Stimulated activated CD8-positive, alpha-beta memory T cell treated with anti-CD3 and anti-CD28 coated beads, Interleukin-4, amount 100 ng/mL, for 4 hours (primary cell): ENCODE measurements at places on chromosomes 3 and 15.

DNA sequence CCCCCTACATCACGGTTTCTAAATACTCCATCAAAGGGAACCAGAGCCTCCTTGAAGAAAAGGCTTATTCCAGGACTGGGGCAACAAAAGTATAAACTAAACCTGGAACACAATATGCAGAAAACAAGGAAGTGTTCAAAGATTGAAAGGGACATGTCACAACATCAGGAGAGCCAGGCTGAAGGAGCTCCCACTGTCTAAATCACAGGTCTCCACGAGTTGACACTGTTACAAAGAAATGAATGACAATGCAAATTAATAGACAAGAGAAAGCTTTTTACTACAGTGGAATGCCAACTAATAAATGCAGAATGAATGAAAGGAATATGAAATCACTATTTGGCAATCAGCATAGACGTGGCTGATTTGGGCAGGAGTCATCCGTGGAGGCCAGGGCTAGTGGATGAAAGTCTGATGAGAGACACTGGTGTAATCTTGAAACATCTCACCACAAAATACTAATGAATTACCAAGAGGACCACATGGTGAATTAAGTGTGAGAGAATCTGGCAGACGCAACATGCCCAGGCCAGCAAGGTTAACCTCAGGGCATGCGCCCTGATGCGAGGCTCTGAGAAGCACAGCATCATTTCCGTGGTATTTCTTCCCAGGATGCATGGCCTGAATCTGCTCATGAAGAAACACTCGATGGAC lies 123.8 kb upstream of the TJP1 start:
- DNase-seq, result no peak

- DNase-seq, result no peak
Measured at GRCh38 chr15:51234176-51234927, 104.0 kb downstream of the CYP19A1 start.

DNA sequence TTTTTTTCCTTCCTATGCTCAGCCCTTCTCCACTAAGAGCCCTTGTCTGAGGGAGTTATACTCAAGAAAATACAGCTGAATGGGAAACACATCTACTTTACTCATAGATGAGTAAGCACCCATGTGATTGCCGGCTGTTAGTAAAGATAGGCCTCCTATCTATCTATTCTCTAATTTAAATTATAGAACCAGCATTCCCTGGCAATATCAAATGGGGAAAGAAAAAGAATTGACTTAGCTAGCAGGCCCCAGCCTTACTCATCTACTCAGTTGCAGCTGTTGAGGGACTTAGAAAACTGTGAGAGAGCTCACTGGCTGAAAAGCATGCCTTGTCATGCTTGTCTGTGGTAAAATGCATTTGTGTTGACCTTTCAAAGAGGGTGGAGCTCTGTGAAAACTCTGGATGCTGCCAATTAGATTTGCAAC lies 116.9 kb upstream of the LRRFIP2 start:
- DNase-seq, result no peak

- DNase-seq, result no peak
Measured at GRCh38 chr3:31312400-31312799, 220.3 kb upstream of the STT3B start.

DNA sequence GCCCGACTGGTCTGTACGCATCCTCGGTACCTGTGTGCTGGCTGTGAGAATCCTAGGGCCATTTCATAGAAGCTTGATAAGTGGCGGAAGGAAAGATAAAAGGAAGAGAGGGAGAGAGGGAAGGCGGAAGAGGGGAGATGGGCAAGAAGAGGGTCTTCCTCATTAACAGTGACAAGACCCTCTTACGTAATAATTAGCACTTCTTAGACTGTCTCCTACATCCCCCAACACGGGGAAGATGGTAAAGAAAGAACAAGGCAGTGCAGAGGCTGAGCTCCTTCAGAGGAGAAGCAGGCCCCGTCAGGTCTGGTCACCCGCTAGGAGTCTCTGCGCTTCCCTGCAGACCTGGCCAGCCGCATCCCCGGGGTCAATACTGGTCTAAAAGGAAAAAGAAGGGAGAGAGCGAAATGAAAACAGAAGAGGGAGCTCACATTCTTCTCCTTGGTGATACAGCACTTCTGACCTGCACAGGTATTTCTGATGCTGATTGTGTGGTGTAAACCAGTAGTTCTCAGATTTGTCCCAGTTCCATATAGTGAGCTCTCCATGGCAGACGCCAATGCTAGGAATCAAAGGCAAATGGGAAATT lies 19.0 kb upstream of the FAM240A start:
- DNase-seq, result no peak

DNA sequence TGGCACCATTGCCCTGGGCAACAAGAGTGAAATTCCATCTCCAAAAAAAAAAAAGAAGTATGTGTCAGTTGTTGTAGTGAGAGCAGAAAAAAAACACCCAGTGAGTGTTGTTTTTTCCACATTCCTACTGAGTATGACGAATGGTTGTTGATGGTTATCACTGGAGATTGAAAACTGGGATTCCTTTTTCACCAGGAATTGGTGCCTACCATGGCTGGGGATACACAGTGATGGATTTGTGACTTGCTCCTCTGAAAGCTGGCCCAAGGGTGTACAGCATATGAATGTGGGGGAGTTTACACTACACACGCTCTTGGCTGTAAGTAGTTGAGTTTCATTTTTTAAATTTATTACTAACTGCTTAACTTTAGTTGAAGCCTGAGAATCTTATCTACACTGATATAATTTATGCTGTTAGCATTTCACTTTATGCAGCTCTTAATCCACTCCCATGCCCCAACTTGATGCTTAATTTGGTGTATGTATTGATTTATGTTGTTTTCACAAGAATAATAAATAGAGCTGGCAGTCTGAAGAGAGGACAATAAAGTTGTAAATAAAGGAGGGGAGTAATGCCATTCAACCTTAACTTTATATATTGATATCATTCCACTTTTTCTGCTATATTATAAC lies 56.0 kb upstream of the MME start:
- no peak for DNase-seq

DNA sequence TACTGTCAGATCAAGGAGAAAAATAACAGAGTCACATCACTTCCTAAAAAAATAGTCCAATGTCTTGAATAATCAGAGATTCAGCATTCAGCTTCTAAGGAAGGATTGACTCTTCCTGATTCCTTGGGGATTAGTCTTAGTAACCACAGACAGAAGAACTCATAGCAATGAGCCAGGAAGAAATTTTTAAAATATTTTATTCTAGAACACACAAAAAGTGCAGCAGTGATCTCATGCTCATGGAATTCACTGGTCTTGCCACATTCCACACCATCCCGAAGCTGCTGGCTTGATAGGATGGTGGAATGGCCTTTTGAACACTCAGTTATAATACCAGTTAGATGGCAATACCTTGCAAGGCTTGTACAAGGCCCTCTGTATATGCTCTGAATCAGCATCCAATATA lies 43.0 kb upstream of the ABI3BP start:
- DNase-seq, result no peak

- no peak for DNase-seq
Measured at GRCh38 chr3:97793420-97794019, 28.3 kb upstream of the CRYBG3 start.

- DNase-seq, result no peak
Measured at GRCh38 chr3:132029182-132029902, 5.5 kb downstream of the CPNE4 start.

GRCh38 chr15:26945046-26945445 lies 25.9 kb upstream of the GABRG3 start:
- no peak for DNase-seq

DNA sequence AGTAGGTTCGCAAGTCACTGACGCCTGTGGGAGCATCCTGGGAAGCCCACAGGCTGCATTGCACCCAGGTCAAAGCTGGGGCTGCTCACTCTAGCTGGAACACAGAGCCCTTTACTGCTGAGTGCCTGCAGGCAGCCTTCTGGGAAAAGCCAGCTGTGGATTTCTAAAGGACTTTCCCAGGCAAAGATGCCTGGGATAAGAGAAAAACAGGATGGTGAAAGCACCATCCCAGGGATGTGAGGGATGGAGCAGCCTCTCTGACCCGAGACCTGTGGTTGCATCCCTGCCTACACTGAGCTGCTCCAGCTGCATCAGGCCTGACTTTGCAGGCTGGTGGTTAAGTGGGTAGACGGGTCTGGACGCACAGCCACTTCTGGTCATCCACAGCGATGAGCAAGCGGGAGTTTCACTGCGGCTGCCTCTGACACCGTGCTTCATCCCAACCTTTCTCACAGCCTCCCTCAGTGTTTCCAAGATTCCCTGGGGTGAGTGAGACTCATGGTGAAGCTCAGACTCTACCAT lies 52.5 kb upstream of the AMOTL2 start:
- no peak for DNase-seq

DNA sequence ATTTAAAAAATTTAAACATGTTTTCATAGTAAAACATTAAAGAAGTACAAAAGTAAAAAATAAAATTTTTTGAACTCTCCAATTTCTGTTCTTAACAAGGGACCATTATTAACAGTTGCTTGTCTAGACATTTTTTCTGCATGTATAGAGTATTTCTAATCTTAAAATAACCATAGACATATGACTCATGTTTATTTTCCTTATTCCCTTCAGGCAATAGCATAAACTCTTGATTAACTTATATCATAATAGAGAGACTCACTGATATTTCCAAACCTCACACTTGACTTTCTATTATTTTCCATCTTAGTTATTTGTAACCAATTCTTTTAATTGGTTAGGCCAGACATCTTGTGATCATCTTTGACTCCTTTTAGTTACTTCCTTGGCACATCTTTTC lies 325.6 kb upstream of the SOX14 start:
- DNase-seq, result no peak

DNA sequence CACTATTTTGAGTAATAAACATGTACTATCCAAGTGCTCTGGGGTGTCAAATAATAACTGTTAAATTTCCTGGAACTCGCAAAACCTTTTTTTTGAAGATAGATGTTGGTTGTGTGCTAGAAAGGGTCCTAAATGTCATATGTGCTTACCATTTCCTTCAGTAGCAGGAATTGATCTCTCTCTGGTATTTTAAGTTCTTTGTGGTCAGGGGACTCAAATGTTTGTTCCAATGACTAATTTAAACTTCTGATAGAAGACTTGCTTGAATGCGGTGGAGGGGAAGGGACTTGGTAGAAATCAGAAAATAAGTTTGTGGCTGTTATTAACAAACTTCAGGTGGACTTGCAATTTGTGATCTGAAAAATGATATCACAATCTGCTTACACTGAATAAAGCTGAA lies 26.8 kb downstream of the ARIH2 start:
- no peak for DNase-seq

- no peak for DNase-seq
Measured at GRCh38 chr3:71109977-71110285, 473.6 kb downstream of the FOXP1 start.

GRCh38 chr15:57345584-57345983 lies 30.7 kb upstream of the CGNL1 start:
- no peak for DNase-seq

GRCh38 chr3:50637945-50638344 lies 21.0 kb downstream of the MAPKAPK3 start:
- DNase-seq, result no peak

- no peak for DNase-seq
Measured at GRCh38 chr3:88132894-88133293, 16.9 kb upstream of the C3orf38 start.

GRCh38 chr15:101479342-101479845 lies 10.1 kb downstream of the PCSK6 start:
- DNase-seq, result no peak

DNA sequence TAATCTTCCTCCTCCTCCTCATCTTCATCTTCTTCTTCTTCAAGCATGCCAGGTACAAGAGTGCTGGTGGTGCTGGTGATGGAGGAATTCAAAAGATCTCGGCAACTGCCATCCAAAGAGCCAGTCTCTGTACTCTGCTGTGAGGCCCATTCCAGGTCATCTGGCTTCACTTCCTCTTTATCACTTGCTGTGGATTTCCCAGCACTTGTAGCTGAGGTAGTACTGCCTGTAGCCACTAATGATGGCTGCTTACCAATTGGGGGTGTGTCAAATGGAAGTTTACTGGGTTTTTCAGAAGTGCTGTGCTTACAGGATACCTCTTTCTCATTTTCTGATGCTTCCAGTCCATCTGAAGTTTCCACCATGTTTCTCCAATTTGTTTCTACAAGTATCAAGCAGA lies 28.8 kb upstream of the SHC4 start:
- DNase-seq, result no peak

DNA sequence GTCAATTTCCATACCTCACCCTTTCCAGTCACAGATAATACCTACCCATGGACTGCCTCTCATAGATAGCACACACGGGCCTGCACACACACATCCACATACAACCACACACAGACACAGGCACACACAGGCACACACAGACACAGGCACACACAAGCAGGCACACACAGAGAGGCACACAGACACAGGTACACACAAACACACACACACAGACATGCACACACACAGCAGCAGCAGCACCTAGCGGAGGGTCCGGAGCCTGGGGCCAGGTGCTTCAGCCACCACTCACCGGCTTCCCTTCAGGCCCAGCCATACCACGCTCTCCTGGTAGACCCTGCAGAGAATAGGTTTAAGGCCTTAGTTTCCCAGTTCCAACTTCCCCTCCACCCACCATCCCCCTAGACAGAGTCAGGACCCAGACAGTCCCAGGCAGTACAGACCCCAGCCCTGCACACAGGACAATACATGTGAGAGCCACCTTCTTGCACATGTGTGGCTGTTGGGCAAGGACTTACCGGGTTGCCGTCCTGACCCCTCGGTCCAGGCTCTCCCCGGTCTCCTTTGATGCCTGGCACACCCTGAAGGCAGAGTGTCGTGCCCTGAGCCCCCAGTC lies 10.5 kb upstream of the UCN2 start:
- no peak for DNase-seq

DNA sequence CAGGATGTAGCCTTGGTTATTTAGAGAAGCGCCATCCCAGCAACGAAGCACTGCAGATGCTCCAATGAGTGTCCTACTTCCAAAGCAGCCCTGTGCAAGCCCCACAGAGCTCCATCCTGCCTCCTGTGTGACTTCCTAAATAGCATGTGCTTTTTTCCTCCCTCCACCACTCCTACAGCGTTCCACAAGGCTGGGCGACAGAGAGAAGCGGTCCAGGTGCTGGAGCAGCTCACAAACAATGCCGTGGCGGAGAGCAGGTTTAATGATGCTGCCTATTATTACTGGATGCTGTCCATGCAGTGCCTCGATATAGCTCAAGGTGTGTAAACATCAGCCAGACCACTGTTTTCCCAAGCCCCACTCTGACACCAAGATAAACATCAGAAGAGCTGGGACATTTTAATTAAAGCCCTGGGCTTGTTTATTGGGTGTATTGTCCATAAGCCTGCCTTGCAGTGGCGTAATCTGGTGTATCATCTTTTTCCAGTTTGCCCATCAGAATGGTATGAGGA lies 22.2 kb upstream of the RHO start:
- no peak for DNase-seq

DNA sequence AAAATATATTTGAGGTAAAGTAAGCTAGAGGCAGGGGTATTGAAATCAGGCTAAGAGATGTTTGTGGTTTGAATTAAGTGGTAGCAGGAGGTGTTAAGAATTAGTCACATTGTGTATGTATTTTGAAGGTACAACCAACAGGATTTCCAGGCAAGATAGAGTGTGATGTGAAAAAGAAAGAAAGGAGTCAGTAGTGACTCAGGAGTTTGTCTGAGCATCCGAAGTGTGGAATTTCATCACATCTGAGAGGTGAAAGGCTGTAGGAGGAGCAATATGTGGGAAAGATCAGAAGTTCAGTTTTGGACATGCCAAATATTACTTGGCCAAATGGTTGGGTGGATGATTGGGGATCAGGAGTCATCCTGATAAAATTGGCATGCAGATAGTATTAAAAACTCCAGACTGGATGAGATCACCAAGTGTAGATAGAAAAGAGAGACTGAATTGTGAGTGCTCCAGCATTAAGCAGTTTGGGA lies 32.1 kb upstream of the EBLN2 start:
- DNase-seq, result no peak
